Osteoblast (primary cell): ENCODE measurements at places on chromosomes 13 and 19.

GRCh38 chr13:45206340-45206739, 5.5 kb upstream of the KCTD4 start:
- DNase-seq = peak; percentile 71
- no peaks in the 10 kb centered on the region for H3K27me3 ChIP-seq
- peaks cover 35% of the 10 kb centered on the region for H3K4me1 ChIP-seq
- H3K4me3 ChIP-seq = peak overlapping the region; percentile 28
- H3K36me3 ChIP-seq = peaks cover 11% of the 10 kb centered on the region

DNA sequence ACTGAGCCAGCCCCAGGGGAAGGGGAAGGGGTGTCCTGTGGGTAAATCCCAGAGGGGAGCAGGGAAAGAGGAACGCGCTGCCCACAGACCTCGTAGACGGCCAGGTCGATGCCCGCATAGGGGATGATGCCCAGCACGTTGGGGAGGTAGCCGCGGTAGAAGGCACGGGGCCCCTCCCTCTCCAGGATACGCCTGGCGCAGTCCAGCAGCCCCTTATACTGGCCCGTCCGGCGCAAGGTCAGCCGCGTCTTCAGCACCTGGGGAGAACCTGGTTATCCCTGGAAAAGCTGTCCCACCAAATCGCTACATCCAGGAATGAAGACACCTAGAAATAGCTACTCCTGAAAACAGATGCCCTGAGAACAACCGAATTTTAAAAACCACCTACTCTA, 7.4 kb downstream of the SLC25A23 start:
- H3K4me1 ChIP-seq = no peaks in the 10 kb centered on the region
- no peak overlapping the region for H3K27ac ChIP-seq
- peaks cover 2% of the 10 kb centered on the region for H3K36me3 ChIP-seq
- DNase-seq = no peak

DNA sequence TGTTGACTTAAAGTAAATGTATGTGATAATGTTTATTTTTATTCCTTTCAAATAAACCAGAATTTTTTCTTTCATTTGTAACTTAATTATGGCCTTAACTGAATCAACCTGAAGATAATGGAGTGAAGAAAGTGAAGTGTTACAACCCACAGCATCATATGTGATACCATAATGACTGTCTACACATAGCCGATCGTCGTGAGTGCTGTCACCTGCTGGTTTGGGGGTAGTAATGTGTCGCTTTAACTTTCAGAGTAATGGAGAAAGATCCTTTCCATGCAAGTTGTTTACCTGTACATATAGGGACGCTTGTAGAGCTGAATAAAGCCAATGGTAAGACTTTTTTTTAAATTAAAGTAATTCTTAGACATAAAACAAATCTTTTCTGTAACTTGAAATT, 9.9 kb downstream of the CDC16 start:
- peaks cover 90% of the 10 kb centered on the region for H3K36me3 ChIP-seq
- H3K4me3 ChIP-seq = no peak overlapping the region
- DNase-seq = no peak

GRCh38 chr19:46481223-46481848, 10.0 kb upstream of the PNMA8A start:
- peak overlapping the region; percentile 30 for H3K4me3 ChIP-seq
- peak; percentile 66 for DNase-seq
- peak overlapping the region; percentile 81 for H3K27ac ChIP-seq
- H3K4me1 ChIP-seq = peaks cover 32% of the 10 kb centered on the region
- no peaks in the 10 kb centered on the region for H3K36me3 ChIP-seq
- H3K27me3 ChIP-seq = no peaks in the 10 kb centered on the region

GRCh38 chr19:40055049-40055448, 982 bp downstream of the ZNF780B start:
- no peaks in the 10 kb centered on the region for H3K27me3 ChIP-seq
- H3K27ac ChIP-seq = no peak overlapping the region
- no peaks in the 10 kb centered on the region for H3K36me3 ChIP-seq

DNA sequence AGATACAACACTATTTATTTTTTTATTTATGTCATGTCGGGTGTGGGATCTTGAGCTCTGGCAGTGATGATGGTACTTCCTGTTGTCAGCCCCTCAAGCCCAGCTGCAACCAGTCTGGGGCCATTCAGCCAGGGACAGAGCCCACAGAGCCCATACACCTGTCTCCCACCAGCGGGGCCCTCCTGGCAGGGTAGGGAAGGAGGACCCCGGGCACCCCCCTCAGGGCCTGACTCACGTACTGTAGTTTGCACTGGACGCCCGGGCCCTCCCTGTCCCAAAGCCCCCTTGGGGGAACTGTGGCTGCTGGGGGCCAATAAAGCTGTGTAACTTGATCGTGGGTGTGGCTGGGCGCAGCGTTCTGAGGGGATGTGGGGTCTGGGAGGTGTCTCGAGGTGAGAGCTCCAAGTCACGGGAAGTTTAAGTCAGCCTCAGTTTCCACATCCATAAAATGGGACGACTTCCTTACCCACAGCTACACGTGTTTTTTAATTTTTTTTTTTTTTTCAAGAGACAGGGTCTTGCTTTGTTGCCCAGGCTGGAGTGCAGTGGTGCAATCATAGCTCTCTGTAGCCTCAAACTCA, 9.5 kb downstream of the ATG4D start:
- peak; percentile 77 for DNase-seq
- H3K27me3 ChIP-seq = no peaks in the 10 kb centered on the region
- no peak overlapping the region for H3K4me3 ChIP-seq
- no peaks in the 10 kb centered on the region for H3K4me1 ChIP-seq
- H3K27ac ChIP-seq = no peak overlapping the region

DNA sequence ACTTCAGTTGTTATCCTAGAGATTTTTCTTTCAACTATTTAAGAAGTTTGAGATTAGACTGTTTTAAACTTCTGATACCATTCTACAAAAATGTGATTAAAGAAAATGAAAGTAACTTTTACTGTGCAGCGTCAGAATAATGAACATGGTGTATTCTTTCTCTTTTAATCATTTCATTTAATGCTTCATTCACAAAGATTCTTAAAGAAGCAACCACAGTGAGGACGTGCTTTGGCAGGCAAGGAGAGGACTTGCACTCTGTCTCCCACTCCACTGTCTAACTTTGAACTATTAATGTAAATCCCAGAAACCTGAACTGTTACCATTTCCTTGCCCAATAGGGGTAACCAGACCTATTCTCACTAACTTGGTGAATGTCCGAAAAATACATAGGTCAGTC, 137.0 kb downstream of the KCNRG start:
- H3K4me3 ChIP-seq = peak overlapping the region; percentile 66
- no peaks in the 10 kb centered on the region for H3K27me3 ChIP-seq
- H3K36me3 ChIP-seq = no peaks in the 10 kb centered on the region
- peaks cover 27% of the 10 kb centered on the region for H3K4me1 ChIP-seq
- peak overlapping the region; percentile 63 for H3K27ac ChIP-seq

- H3K27ac ChIP-seq = no peak overlapping the region
- H3K36me3 ChIP-seq = no peaks in the 10 kb centered on the region
- no peaks in the 10 kb centered on the region for H3K27me3 ChIP-seq
- DNase-seq = no peak
Measured at GRCh38 chr13:92225861-92226260, 827.4 kb downstream of the GPC5 start.

DNA sequence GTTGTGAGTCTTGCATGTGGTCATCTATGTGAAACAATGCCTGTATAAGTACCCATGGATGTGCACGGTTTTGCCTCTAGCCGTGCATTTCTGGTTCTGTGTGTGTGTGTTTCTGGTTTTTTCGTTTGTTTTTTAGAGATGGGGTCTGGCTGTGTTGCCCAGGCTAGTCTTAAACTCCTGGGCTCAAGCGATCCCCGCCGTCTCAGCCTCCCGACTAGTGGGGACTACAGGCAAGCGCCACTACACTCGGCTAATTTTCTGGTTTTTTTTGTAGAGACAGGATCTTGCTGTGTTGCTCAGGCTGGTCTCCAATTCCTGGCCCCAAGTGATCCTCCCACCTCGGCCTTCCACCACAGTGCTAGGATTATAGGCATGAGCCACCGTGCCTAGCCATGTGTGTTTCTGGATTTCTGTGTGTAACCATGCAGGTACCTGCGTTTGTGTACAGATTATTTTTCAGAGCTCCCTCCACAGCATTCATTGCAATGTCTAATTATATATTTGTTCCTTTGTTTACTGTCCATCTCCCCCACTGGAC, 15.9 kb upstream of the FOSB start:
- H3K27me3 ChIP-seq = no peaks in the 10 kb centered on the region
- H3K4me1 ChIP-seq = peaks cover 39% of the 10 kb centered on the region
- DNase-seq = no peak

- H3K27me3 ChIP-seq = no peaks in the 10 kb centered on the region
- peaks cover 43% of the 10 kb centered on the region for H3K36me3 ChIP-seq
- peaks cover 29% of the 10 kb centered on the region for H3K4me1 ChIP-seq
- peak overlapping the region; percentile 90 for H3K27ac ChIP-seq
- peak; percentile 98 for DNase-seq
Measured at GRCh38 chr19:18848878-18849661, 17.3 kb downstream of the UPF1 start.

DNA sequence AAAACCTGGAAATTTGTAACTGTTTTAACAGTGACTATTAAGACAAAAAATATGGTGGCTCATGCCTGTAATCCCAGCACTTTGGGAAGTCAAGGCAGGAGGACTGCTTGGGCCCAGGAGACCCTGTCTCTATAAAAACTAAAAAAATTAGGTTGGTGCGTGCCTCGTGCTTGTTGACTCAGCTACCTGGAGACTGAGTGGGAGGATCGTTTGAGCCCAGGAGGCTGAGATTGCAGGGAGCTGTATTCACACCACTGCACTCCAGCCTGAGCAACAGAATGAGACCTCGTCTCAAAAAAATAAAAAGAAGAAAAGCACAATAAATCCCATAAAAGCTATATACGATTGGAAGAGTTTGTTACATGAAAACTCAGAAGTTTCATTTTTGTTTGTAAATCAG, 23.7 kb downstream of the KLF5 start:
- H3K4me3 ChIP-seq = no peak overlapping the region
- no peak overlapping the region for H3K27ac ChIP-seq

GRCh38 chr13:22187329-22187728, 516.5 kb downstream of the FGF9 start:
- no peaks in the 10 kb centered on the region for H3K4me1 ChIP-seq
- DNase-seq = no peak
- no peaks in the 10 kb centered on the region for H3K27me3 ChIP-seq
- H3K27ac ChIP-seq = no peak overlapping the region

GRCh38 chr19:38990949-38991697, 15.6 kb upstream of the FBXO17 start:
- H3K4me1 ChIP-seq = peaks cover 21% of the 10 kb centered on the region
- H3K27ac ChIP-seq = no peak overlapping the region
- H3K36me3 ChIP-seq = no peaks in the 10 kb centered on the region
- no peaks in the 10 kb centered on the region for H3K27me3 ChIP-seq

GRCh38 chr19:35032356-35032865, 2.1 kb downstream of the SCN1B start:
- H3K4me1 ChIP-seq = peaks cover 5% of the 10 kb centered on the region
- peaks cover 6% of the 10 kb centered on the region for H3K36me3 ChIP-seq
- H3K27ac ChIP-seq = no peak overlapping the region
- H3K4me3 ChIP-seq = no peak overlapping the region
- peak; percentile 75 for DNase-seq
